ENCODE measurements at places on chromosomes 2 and 18.

- DNase-seq = no peak
Observed at GRCh38 chr2:216389570-216389969, 17.3 kb upstream of the MARCHF4 start.

GRCh38 chr2:203820969-203821368 lies 46.6 kb upstream of the CTLA4 start:
- no peak for DNase-seq

- peak; percentile 80 for DNase-seq
Observed at GRCh38 chr18:57819671-57820460, 16.8 kb upstream of the ATP8B1 start.

DNA sequence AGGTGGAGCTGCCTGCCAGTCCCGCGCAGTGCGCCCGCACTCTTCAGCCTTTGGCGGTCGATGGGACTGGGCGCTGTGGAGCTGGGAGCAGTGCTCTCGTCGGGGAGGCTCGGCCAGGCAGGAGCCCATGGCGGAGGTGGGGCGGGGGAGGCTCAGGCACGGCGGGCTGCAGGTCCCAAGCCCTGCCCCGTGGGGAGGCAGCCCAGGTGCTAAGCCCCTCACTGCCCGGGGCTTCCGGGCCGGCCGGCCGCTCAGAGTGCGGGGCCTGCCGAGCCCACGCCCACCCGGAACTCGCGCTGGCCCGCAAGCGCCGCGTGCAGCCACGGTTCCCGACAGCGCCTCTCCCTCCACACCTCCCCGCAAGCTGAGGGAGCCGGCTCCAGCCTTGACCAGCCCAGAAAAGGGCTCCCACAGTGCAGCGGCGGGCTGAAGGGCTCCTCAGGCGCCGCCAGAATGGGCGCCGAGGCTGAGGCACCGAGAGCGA lies 316.4 kb downstream of the RND3 start:
- no peak for DNase-seq

DNA sequence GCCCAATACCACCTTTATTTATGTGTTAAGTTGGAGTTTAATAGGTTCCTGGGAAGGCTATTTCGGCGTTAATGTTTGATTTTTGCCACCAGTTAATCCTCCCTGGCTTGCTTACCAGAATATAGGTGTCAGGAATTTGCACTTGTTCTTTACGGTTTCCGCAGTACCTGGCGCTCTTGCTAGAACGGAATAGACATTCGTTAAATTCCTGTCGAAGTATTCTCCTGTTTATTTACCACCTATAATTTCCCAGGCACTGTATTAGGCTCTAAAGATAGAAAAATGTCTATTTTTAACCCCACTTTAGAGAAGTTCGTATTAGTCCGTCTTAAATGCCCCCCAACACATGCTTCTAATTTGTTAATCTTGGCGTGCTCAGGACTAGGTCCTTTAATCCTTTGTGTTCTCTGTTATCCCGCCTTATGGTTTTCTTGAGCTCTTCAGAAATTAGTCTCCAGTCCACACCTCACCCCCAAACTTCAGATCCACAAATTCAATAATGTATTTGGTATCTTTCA lies 575 bp downstream of the CCDC150 start:
- no peak for DNase-seq

DNA sequence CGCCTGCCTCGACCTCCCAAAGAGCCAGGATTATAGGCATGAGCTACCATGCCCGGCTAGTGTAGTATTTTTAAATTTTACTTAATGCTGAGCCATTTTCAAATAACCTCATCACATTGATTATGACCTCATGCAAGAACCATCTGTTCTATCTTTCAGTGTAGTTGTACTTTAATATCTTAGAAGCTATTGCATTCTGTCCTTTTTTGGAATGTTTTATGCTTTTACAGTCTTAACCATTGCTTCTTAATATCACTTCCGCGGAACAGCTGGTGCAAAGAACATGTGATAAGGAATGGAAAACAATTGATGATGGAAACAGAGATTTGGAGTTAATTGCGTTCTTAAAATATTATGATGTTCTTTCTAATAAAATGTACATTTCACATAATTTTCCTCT lies 2.7 kb downstream of the GEN1 start:
- DNase-seq = peak; percentile 70

- DNase-seq = no peak
Observed at GRCh38 chr2:181947273-181947672, 38.4 kb upstream of the PPP1R1C start.

GRCh38 chr2:36572054-36572718 lies 25.8 kb downstream of the FEZ2 start:
- no peak for DNase-seq

GRCh38 chr18:25817546-25818237 lies 272.7 kb downstream of the SS18 start:
- DNase-seq = no peak

DNA sequence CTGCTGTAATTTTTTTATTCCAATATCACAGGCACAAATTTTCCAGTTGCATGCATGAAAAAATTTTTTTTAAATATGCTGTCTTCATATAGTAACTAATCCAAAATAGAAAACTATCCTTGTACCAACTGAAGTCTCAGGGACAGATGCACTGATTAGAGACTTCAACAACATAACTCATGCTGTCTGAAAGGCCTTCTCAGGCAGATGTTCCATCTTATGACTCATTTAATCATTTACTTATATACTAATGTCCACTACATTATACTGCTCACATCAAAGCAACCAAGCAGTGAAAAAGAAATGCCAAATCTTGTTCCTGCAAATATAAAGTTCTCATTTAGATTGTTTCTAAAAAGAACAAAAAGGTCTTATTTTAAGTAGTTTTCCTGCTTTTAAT lies 53.1 kb downstream of the OLA1 start:
- peak; percentile 41 for DNase-seq

- peak; percentile 89 for DNase-seq
Observed at GRCh38 chr2:10659898-10660568, 29.7 kb downstream of the NOL10 start.

- peak; percentile 31 for DNase-seq
Observed at GRCh38 chr18:63578357-63578958, 8.7 kb upstream of the SERPINB13 start.

DNA sequence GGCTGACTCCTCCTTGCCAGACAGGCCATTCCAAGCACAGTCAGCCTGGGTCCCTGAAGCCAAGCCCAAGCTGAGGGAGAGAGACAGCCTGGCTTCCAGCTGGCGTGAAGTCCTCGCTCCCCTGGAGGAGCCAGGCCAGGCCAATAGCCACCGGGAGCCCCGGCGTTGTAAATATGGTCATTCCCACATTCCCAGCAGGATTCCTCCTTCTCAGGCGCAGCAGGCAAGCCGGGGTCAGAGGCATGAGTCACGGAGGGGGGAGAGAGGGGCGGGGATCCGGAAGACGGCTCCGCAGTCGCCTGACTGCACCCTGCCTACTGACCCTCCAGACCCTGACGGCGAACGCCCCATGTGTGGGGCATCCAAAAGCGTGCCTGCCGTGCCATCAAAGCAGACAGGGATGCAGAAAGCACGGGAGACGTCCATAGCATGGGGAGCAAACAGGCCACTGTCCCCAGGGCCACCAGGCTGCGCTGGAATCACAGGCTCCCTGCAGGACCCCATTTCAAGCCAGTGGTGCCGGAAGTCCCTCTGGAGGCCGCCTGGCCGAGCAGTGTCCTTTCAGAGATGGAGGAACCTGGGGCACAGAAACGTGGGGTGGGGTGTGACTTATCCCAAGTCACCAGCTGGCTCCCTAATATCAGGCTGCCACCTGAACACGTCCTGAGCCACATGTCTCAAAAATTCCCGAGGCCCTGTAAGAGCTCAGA lies 48.2 kb downstream of the TWIST2 start:
- peak; percentile 87 for DNase-seq

DNA sequence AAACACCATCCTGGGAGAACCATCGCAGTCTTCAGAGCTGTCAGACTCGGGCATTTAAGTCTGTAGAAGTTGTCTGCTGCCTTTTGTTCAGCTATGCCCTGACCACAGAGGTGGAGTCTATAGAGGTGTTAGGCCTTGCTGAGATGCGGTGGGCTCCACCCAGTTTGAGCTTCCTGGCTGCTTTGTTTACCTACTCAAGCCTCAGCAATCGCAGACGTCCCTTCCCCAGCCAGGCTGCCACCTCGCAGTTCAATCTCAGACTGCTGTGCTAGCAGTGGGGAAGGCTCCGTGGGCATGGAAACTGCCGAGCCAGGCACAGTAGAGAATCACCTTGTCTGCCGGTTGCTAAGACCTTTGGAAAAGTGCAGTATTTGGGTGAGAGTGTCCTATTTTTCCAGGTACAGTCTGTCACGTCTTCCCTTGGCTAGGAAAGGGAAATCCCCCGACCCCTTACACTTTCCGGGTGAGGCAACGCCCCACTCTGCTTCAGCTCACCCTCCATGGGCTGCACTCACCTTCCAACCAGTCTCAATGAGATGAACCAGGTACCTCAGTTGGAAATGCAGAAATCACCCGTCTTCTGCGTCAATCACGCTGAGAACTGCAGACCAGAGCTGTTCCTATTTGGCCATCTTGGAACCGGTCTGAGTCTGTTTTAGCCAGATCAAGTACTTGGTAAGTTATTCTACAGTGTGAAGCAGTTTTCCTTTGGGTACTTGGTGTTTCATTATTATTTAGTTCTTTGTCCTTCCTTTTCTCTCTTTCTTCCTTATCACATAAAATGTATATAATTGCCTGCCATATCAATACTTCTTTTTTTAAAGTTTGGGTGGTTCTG lies 71.5 kb downstream of the CDC42EP3 start:
- DNase-seq = no peak

DNA sequence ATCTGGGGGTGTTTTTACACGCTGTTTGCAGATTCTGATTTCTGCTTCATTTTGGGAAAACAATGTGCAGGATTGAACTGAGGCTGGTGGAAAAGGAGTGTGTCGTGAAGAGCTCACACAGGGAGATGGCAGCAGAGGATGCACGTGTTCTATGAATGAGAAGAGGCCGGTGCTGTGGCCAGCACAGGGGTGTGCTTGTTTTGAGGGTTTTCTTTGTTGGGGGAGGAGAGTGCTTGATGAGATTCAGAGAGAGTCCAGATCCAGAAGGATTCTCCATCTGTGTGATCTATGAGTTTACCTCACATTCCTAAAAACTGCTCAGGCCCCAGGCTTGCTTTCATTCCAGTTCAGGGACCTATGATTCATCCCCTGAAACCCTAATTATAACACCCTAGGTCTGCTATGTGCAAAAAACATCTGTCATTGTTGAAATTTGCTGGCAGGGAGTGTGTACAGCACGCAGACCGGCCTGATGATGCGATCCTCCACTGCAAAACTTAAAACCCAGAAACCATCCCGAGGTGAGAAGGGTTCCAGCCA lies 12.1 kb downstream of the TGFA start:
- DNase-seq = peak; percentile 83

DNA sequence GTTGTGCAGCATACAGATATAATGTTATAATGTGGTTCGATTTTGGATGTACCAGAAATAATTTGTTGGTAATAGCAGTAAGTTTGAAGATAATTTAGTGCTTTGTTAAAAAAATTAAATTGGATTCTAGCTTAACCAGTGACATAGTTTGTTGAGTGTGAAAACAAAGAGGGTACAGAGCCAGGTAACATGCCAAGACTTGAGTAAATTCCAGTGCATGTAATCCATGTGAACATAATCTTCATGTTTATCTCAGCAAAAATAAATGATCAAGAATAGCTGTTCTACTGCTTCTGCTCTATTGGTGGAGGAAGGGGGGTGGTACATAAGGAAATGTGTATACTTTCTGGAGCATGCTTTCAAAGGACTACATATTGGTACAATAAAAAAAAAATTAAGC lies 165.8 kb downstream of the DNAH7 start:
- no peak for DNase-seq

DNA sequence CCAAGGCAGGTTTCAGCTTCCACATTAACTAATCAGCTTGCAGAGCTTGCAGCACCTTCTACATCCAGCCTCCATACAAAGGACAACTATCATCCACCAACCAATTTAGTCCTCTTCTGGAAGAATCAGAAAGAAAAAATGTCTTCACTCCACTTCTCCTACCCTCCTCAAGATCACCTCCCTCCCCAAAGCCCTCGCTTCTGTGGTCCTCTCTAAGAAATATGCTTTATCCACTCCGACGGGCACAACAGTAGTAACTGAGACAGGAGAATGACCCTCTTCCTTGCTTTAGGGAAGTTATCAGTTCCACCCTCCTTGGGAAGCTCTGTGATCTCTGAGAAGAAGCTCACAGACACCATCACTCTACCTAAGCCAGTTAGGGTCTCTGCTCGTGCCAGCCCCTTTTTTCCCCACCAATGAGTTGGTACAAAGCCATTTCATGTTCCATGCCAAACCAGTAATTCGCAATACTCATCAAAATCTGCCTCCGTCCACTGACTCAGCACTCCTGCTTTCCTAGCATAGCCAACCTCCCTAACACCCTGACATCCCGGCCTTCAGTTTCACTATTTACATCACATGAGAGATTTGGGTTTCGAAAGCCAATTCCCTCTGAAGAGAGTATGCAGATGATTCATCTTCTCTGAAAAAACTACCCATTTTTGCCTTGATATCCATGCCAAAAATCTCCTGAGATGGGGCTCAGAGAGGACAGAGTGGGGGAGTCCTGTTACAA lies 114.1 kb upstream of the PKDCC start:
- peak; percentile 22 for DNase-seq

DNA sequence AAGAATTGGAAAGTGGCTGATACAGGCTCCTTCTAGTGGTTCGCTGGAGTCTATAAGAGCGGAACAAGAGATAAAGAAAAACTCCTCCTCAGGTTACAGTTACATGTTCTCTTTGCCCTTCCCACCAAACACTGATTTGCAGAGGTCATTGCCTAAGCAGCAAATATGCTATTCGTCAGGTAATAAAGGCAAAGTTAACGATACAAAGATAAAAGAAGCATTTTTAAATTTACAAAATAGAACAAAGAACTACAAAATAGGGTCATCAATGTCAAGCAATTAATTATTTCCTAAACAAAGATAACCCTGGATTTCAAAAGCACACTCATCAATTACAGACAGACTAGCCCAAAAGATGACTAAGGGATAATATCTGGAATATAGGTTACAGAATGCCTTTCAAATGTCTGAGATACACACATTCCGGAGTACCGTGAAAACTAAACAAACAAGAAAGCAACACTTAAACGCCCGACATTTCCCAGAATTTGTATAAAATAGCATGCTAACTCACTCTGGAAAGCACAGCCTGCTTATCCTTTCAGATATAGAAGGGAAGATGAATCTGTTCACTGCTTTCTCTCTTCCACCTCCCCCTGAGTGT lies 186.4 kb downstream of the MREG start:
- DNase-seq = no peak

- DNase-seq = no peak
Observed at GRCh38 chr2:57429831-57430230, 616.8 kb upstream of the VRK2 start.

Data from ACHN (cell line).